Vagina (tissue), 2 donors: ENCODE measurements at places on chromosomes 5 and 9.

GRCh38 chr9:115141612-115142011 lies 23.7 kb upstream of the TNC start:
- no peak overlapping the region for H3K4me3 ChIP-seq
- H3K4me1 ChIP-seq: no peaks in the 10 kb centered on the region
- H3K27ac ChIP-seq: no peak overlapping the region
- no peaks in the 10 kb centered on the region for H3K27me3 ChIP-seq
- DNase-seq: no peak

DNA sequence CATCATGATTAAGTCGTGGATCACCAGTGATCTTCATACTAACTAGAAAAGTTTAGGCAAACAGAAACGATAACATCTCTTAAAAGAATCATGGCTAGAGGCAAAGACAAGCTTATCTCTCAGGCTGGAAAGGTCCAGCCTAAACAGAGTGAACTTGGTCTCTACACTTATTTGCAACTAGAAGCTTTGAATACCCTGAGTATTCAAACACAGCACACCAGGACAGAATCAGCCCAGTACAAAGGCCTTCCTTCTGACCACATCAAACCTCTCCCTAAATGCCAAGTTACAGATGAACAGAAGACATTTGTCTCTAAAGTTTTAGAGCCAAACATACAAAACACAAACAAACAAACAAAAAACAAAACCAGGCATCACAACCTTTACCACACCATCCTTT lies 57.2 kb downstream of the ELAVL2 start:
- no peaks in the 10 kb centered on the region for H3K4me1 ChIP-seq
- H3K27ac ChIP-seq: no peak overlapping the region
- H3K36me3 ChIP-seq: no peaks in the 10 kb centered on the region
- no peak for DNase-seq

- peaks cover 26% of the 10 kb centered on the region for H3K4me1 ChIP-seq
- no peaks in the 10 kb centered on the region for H3K36me3 ChIP-seq
Observed at GRCh38 chr9:133585481-133586351, 23.5 kb downstream of the FAM163B start.

GRCh38 chr5:80754900-80755299 lies 100.1 kb upstream of the DHFR start:
- H3K4me1 ChIP-seq: no peaks in the 10 kb centered on the region
- no peak overlapping the region for H3K27ac ChIP-seq
- H3K36me3 ChIP-seq: no peaks in the 10 kb centered on the region
- H3K4me3 ChIP-seq: no peak overlapping the region

GRCh38 chr9:125787715-125788114 lies 40.5 kb downstream of the PBX3 start:
- H3K27me3 ChIP-seq: no peaks in the 10 kb centered on the region
- H3K4me1 ChIP-seq: peaks cover 20% of the 10 kb centered on the region
- H3K4me3 ChIP-seq: no peak overlapping the region
- no peak for DNase-seq

DNA sequence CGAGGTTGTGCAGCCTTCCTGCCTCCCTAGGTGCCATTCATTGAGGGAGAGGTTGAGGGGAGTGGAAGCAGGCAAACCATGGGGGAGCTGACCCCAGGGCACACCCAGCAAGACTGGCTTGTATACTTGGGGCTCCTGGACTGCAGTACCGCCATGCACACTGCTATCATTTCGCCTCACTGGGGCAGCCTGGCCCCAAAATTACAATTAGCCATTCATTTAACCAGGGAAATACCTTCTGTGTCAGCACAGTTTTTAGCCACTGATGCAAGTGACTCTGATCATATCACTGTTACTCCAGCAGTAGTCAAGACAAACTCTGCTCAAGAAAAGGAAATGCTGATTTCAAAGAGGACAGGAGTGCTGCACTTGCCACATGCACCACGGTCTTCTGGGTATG lies 109.7 kb downstream of the TRIO start:
- no peaks in the 10 kb centered on the region for H3K36me3 ChIP-seq
- no peak overlapping the region for H3K27ac ChIP-seq
- no peaks in the 10 kb centered on the region for H3K27me3 ChIP-seq
- H3K4me1 ChIP-seq: peaks cover 15% of the 10 kb centered on the region

GRCh38 chr5:6026766-6027406 lies 351.5 kb downstream of the MED10 start:
- H3K27me3 ChIP-seq: no peaks in the 10 kb centered on the region
- H3K4me1 ChIP-seq: no peaks in the 10 kb centered on the region
- no peaks in the 10 kb centered on the region for H3K36me3 ChIP-seq
- no peak overlapping the region for H3K27ac ChIP-seq
- H3K4me3 ChIP-seq: no peak overlapping the region
- no peak for DNase-seq

DNA sequence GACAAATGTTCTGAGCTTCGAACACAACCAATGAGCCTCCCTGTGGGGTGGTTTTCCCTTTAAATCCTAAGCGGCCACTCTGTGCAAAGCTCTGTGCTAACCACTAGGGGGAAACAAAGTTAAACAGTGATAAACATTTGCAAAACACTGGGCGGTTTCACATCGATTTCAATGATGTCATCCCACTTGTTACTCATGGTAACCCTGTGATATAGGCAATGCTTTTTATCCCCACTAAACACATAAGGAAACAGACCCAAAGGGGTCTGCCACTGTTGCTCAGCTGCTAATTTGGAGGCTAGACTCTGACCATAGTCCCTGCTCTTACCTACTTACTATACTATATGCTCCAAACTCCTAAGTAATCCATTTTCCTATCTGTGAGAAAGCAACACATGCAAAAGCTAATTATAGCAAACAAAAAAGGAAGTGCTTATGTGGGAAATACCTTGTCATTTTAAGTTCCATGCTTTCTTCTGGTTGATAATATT lies 57.3 kb downstream of the PTPN3 start:
- H3K27ac ChIP-seq: no peak overlapping the region
- no peak for DNase-seq
- H3K36me3 ChIP-seq: no peaks in the 10 kb centered on the region
- H3K27me3 ChIP-seq: no peaks in the 10 kb centered on the region

GRCh38 chr5:14851050-14851419 lies 20.5 kb downstream of the ANKH start:
- no peak overlapping the region for H3K4me3 ChIP-seq
- peaks cover 16% of the 10 kb centered on the region for H3K4me1 ChIP-seq
- DNase-seq: no peak
- H3K27me3 ChIP-seq: no peaks in the 10 kb centered on the region
